ENCODE measurements at places on chromosomes 2 and 18.

DNA sequence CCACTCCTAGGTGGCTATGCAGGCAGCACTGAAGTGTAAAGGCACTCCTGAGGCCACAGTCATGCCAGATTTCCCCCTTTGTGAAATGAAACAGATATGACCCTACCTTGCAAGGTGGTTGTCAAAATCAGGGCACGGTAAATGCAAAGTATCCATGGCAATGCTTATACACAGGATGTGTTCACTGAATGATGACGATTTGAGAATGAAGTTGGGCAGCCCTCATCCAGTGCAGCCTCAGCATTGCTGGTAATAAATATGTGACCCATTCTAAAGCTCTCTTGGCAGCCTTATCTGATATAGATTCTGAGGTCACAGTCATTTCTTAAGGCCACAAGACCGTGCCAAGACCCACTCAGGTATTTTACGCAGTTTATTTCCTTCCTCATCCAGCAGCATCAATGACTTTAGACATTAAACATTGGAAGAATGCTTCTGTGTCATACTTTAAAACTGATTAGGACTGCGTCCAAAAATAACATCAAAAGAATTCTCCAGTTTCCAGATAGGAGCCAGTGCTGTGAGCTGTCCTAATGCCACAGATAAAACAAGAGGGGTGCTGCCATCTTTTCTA, 125.5 kb upstream of the SERTAD2 start:
- DNase-seq: no peak

DNA sequence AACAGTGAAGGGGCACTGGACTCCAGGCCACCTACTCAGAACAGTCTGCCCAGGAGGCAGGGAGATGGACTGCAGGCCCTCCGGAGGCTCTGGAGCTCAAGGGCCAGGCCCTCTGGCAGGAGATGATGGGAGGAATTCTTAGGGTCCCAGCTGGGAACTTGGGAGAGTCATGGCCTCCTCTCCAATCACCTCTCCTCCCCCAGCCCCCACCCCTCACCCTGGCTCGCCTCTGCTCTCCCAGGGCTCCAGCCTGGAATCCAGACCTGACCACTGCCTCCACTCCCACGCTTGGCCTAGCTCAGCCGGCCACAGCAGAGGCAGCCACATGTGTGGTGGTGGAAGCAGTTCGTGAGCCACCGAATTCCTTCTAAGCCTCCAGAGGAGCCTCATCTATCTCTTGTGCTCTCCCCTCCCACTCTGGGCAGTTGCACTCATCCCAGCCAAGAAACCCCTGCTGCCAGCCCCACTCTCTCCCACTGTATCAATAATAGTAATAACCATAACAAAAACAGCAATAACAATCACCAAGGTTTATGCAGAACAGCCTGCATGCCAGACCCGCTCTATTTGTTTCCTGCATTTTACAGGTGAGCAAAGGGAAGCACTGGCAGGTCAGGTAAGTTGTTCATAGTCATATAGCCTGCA, 67.4 kb downstream of the TNS1 start:
- DNase-seq: no peak

DNA sequence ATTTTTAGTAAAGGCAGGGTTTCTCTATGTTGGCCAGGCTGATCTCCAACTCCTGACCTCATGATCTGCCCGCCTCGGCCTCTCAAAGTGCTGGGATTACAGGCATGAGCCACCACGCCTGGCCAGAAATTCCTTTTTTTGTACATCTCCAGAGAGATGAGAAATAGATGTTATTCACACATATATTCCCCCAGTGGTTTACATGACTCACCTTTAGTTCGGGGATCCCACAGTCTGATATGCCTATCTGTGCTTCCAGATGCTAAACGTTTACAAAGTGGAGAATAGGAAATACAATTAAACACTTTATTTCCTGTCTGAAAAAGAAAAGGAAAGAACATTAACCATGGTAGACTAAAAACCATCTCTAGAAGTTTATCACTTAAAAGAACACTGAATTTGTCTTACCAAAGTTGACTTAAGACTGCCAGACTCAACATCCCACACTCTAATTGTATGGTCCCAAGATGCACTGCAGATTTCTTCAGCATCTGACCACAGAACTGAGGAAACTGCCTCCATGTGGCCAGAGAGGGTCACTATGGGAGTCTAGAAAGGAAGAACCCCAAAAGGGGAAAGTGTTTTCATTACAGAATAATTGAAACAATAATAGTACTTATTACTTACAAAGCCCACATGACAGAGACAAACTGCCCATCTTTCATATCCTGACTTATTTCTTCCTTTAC, 12.6 kb upstream of the ICA1L start:
- DNase-seq: no peak

GRCh38 chr2:169999054-169999453, 171.8 kb downstream of the UBR3 start:
- DNase-seq: no peak

GRCh38 chr2:171584001-171584400, 61.7 kb downstream of the CYBRD1 start:
- no peak for DNase-seq

- DNase-seq: no peak
Measured at GRCh38 chr2:3148716-3149115, 228.9 kb downstream of the EIPR1 start.

GRCh38 chr2:102592601-102593000, 26.8 kb upstream of the SLC9A2 start:
- DNase-seq: no peak

DNA sequence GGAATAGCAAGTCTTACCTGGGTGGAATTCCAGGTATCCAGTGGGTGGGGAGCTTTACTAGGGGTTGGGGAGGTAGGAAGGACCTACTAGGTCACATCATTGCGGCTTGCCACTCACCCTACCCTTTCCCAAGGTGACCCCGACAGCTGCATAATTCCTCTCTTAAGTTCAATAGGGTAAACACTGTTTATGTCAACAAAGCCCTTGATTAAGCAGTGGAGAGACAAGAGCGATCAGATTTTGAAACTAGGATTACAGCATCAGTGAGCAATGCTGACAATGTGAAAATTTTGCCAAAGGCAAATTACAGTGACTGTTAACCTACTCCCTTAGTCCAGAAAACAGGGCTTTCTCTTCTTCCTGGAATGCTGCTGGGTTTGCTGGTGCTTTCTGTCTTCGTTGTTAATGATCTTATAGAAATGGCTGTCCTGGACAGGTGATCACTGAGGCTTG, 14.5 kb downstream of the SLC19A3 start:
- no peak for DNase-seq

DNA sequence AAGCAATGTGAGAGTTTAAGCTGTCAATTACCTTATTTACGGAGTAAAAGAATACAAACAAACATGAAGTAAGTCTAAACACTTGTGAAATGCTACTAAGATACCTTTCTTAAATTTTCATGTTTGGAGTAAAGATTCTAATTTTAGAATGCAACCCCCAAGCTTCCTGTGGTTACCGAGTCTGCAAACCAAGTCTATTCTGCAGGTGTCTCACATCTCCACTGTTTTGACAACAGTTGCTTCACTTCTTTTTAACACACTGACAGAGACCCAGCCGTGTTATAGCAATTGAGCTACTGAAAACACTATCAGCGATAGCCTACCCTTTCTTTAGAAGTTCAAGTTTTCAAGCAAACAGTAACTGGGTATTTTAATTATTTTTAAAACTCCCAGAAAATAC, 608.3 kb downstream of the ERBB4 start:
- no peak for DNase-seq

- no peak for DNase-seq
Measured at GRCh38 chr2:29000956-29001355, 19.9 kb downstream of the TOGARAM2 start.

GRCh38 chr2:201402651-201403562, 45.8 kb upstream of the FLACC1 start:
- DNase-seq: no peak
